ENCODE measurements at places on chromosomes 5 and 9.
A peak's percentile ranks its signal among the peaks of the same experiment; 100 is the strongest.

GRCh38 chr9:1956958-1957357 is 58.2 kb upstream of the SMARCA2 start:
- no peak for DNase-seq

GRCh38 chr9:2662496-2662895 is 40.9 kb downstream of the VLDLR start:
- DNase-seq = no peak

- DNase-seq = peak; percentile 41
These were observed 37.4 kb downstream of the PIK3R1 start for GRCh38 chr5:68252673-68253623.

- DNase-seq = no peak
These were observed 1.8 kb downstream of the OLFML2A start for GRCh38 chr9:124778575-124779367.

DNA sequence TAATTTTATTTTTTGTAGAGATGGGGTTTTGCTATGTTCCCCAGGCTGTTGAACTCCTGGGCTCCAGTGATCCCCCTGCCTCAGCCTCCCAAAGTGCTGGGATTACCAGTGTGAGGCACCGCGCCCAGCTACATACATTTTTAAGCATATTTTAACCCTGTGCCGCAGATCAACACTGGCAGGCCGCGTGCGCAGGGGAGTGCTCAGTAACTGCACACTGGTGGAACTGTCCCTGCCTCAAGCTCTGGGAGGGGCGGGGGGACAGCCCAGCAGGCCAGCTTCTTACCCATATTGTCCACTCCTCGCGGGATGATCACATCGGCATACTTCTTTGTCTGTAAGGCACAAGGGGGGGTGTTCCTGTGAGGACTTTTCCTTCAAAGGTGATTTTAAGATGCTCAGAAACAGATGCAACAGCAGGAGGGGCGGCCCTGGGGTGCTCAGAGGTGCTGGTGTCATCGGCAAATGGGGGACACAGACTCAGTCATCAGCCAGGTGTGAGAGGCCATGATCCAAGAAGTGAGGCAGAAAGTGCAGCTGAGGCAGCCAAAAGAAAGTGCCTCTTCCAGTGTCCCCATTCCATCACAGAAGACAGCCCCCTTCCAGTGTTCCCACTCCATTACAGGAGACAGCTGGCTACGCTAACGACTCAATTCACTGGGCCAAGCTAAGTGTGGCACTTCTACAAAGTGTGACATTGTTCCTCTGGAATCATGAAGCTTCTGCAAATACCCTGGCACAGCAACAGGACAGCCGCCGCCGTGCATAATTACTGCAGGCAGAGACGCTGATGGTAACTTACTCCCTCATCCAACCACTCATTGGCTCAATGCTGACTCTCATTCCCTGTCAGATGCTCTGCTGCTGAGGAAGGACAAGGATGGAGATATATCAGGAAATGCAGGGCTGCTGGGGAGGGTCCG is 5.2 kb downstream of the UCK1 start:
- DNase-seq = no peak

- DNase-seq = no peak
These were observed 16.3 kb upstream of the PITX1 start for GRCh38 chr5:135050244-135050767.

GRCh38 chr5:173751266-173751600 is 134.8 kb upstream of the BOD1 start:
- DNase-seq = no peak

- no peak for DNase-seq
These were observed 1.3 kb downstream of the DMRT1 start for GRCh38 chr9:842635-843426.

GRCh38 chr5:41636605-41637004 is 126.2 kb upstream of the PLCXD3 start:
- no peak for DNase-seq

GRCh38 chr9:14517154-14517906 is 175.9 kb downstream of the ZDHHC21 start:
- no peak for DNase-seq

DNA sequence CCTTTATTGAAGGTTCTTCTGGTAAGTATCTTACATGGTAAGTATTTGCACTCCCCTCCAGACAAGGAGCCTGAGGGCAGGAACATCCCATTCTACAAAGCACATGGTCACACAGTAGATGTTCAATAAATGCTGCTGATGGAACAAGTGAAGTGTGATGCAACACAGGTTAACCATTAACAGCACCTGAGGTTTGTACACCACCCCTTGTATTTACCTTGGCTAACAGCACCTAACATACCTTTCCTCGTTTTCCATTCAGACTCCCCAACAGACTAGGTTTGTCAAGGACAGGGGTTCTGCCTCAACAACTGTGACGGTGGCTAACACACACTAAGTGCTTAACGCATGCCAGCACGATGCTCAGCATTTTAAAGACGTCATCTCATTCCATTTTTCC is 213.6 kb downstream of the MAPKAP1 start:
- no peak for DNase-seq

Data from CD4-positive, alpha-beta T cell treated with Interferon gamma for 1 hour (primary cell).